Osteocyte (in vitro differentiated cells): ENCODE measurements at places on chromosomes 13 and 19.

GRCh38 chr13:51920267-51920666, 58.5 kb downstream of the CCDC70 start:
- H3K27me3 ChIP-seq: no peaks in the 10 kb centered on the region
- no peaks in the 10 kb centered on the region for H3K36me3 ChIP-seq
- H3K4me3 ChIP-seq: no peak overlapping the region

GRCh38 chr13:113292021-113292862, 4.8 kb upstream of the LAMP1 start:
- H3K4me1 ChIP-seq: peaks cover 22% of the 10 kb centered on the region
- no peak for DNase-seq
- no peaks in the 10 kb centered on the region for H3K36me3 ChIP-seq
- peak overlapping the region; percentile 72 for H3K27ac ChIP-seq
- H3K27me3 ChIP-seq: peaks cover 26% of the 10 kb centered on the region

DNA sequence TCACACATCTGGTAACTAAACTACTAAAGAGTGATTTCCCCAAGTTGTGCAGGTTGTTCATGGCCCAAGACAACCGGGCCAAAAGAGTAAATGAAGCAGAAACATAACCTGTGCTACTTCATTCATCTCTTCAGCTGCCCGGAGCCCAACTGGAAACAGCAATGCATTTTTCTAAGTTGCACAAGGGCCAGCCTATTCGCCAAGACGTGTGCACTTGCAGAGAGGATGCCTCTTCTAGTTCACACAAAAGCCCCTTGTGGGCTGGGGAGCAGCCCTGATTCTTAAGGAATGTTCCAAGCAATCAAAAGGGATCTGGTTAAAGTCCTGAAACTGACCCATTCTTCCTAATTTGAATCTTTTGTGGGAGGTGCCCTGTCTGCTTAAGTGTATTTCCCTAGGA, 275.8 kb downstream of the SHISA2 start:
- peaks cover 27% of the 10 kb centered on the region for H3K4me1 ChIP-seq
- H3K36me3 ChIP-seq: no peaks in the 10 kb centered on the region
- H3K27me3 ChIP-seq: no peaks in the 10 kb centered on the region
- no peak overlapping the region for H3K4me3 ChIP-seq
- DNase-seq: no peak

DNA sequence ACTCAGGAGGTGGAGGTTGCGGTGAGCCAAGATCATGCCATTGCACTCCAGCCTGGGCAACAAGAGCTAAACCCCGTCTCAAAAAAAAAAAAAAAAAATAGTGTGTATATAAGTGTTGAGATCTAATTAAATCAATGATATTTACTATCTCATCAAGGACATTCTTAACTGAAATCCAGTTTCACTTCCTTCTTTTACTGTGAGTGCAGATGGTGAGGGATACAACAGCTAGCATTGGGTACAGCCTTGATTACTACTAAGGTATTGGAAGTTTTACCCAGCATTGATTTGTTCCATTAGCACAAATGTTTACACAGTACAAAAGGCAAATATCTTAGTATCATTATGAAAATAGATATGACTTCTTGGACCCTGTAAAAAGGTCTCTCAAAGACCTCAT, 546.6 kb downstream of the KCTD12 start:
- H3K4me1 ChIP-seq: no peaks in the 10 kb centered on the region
- DNase-seq: no peak
- peaks cover 33% of the 10 kb centered on the region for H3K27me3 ChIP-seq
- H3K4me3 ChIP-seq: no peak overlapping the region
- H3K36me3 ChIP-seq: no peaks in the 10 kb centered on the region
